Retina (tissue), 1 donor: ENCODE measurements at places on chromosomes 4 and X.

- peak; percentile 26 for DNase-seq
Measured at GRCh38 chr4:41358647-41359421, 102.1 kb downstream of the UCHL1 start.

DNA sequence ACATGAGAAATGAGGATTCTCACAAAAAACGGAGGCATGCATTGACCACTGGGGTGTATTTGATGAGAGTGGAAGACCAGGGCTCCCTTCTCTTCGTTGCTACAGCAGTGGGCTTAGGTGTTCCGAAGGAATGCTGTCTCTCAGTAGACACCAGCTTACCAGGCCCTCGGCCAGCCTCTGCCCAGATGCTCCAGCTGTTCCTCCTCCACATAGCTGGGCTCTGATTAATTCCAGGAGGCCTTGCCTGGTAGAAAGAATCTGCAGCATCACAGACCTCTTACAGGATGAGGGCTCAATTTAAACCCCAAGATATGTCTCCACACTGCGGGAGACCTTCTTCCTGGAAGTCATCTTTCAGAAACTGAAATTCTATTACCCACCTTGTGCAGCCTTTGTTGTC, 346.6 kb upstream of the TENM3 start:
- DNase-seq, result no peak

DNA sequence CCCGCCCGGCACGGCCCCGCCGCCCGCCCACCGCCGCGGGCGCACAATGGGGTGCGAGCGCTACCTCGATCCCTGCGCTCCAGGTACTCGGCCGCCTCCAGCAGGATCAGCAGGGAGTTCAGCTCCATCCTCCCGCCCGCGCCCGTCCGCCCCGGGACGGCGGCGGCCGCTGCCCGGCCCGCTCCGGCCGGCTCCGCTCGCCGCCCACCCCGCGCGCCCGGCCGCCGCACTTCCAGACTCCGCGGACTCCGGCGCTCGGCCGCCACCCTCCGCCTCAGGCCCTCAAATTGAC, at the start of gene MXD4:
Gene MXD4, minus strand, starts transcription at position 257 of the 292 bp plus-strand sequence. Its CDS starts 129 bp downstream, at position 128.
- DNase-seq, result no peak

- no peak for DNase-seq
Measured at GRCh38 chr4:169268951-169269760, 1.6 kb downstream of the SH3RF1 start.

- DNase-seq, result no peak
Measured at GRCh38 chrX:64394059-64394873, 986 bp downstream of the MTMR8 start.

GRCh38 chrX:72016881-72017783, 106.5 kb downstream of the NHSL2 start:
- DNase-seq, result no peak

- no peak for DNase-seq
Measured at GRCh38 chr4:186831574-186831973, 107.9 kb upstream of the FAT1 start.

- DNase-seq, result no peak
Measured at GRCh38 chrX:18146009-18146408, 74.7 kb downstream of the BEND2 start.

DNA sequence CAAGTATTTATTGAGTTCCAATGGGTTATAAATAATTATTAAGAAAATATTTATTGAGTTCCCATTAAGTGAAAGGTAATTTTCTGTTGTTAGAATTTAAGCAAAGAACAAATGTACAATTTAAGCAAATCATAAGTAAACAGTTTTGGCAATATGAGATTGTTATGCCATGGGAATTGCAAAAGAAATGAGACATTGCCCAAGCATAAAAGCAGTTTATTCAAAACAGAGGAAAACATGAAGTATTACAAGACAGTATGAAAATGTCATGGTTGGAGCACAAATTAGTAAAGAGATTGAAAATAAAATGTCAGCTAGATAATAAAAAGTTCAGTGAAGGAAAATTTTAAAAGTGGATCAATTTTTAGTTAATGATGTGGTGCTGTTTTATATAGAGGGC, 706.1 kb upstream of the EPHA5 start:
- DNase-seq, result no peak

DNA sequence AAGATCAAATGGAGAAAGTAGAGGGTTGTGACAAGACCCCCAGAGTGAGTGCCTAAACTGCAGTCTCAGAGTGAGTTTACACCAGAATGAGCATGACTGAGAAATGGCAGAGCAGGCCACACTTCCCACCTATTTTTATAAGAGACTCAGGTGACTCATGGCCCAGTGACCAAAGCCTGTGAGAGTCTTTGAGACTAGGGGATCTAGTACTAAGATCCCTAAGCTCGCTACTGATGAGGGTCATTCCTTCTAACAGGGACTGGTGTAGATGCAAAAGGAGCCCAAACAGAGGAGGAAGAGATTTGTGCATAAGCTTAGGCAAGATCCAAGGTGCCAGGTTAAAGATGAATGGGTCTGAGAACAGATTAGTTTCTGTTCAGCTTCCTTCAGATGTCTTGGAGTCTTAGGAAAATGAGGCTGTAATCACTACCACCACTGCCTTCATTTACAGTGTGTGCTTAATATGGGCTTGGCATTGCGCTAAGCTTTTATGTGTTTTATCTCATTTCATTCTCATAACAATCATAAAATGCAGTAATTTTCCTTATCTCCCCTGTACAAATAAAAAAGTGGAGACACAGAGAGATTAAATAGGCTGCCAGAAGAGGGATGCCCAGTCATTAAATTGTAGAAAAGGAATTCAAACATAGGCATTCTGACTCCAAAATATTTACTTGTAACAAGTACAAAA, 62.8 kb downstream of the RWDD4 start:
- no peak for DNase-seq

GRCh38 chr4:133389029-133389428, 239.9 kb downstream of the PCDH10 start:
- no peak for DNase-seq

GRCh38 chrX:46849933-46850332, 13.1 kb downstream of the RP2 start:
- no peak for DNase-seq

GRCh38 chr4:26485684-26486083, 4.6 kb downstream of the CCKAR start:
- no peak for DNase-seq

GRCh38 chrX:108439426-108439942, at the start of gene COL4A5:
Gene COL4A5, plus strand, starts transcription at chrX:108439838. Its CDS starts 288 bp downstream, at chrX:108440126.
- DNase-seq, result peak; percentile 85

- DNase-seq, result no peak
Measured at GRCh38 chr4:26197018-26197779, 123.6 kb upstream of the RBPJ start.

DNA sequence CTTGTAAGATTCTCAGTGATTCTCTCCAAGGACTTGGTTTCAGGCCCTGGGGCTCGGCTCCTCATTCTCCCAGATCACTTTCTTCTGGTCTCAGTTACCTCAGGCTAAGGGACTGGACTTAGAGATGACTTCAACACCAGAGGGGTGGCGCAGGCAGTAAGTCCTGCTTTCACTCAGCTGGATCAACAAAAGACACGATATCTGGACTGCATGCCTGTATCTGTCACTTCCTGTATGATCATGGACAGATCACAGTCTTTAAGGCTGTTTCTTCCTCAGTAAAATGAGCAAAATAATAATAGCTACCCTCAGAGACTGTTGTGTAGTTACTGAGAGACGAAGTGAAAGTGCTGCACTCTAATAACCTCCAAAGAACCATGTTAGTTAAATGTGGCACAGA, 19.5 kb upstream of the CXCR3 start:
- DNase-seq, result no peak

DNA sequence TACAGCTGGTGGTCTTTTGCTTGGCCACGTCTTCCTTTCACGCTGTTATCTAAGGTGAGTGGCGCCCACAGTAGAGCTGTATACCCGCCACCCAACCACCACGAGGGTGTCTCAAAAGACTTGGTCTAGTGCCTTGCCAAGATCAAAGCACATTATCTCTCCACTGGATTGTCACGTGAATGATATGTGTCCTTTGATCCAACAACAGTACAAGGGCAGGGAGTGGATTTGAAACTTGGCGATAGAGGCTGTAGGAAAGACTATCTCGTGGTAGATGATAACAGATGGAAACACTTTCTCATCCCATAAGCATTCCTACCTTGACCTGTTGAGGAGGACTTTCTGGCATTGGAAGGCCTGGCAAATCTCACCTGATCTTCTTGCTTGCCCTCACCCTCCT, 37.7 kb upstream of the BCLAF3 start:
- no peak for DNase-seq

DNA sequence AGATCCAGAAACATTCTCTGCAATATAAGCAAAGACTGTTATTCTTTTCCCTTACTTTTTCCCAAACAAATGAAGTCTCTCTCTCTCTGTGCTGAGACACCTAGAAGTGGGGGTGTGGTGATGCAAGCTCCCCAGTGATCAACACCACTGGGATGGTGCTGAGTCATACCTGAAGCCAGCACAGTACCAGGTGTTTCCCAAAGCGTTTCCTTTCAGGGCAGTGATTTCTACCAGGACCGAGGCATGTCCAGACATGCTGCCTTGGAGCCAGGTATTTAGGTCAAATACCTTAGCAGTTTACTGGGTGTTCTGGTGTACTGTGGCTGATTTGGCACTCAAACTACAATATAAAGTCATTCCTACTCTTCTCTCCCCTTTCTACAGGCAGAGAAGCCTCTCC, 726.5 kb downstream of the FAM133A start:
- DNase-seq, result no peak
